Testis (tissue), 5 donors: ENCODE measurements at places on chromosomes 16 and 17.

GRCh38 chr17:5837055-5837491 lies 233.1 kb upstream of the WSCD1 start:
- no peaks in the 10 kb centered on the region for H3K4me1 ChIP-seq
- no peak overlapping the region for H3K4me3 ChIP-seq
- no peak overlapping the region for H3K27ac ChIP-seq
- DNase-seq: no peak

DNA sequence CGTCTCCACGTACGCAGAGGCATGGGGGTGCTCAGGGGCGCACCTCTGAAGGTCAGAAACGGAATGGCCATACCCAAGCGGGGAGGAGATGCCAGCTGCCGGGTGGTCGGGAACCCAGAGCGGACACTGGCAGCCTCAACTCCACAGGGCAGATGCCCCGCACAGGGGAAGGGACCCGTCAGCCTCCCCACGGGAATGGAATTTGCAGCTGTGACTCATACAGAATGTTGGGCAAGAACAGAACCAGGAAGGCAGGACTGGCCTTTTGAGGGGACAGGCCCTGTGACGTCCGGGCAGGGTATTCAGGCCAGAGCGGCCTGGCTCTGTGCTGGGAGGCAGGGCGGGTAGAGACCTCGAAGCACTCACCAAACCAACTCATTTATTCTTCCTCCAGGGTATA lies 7.5 kb downstream of the TK1 start:
- H3K4me3 ChIP-seq: no peak overlapping the region
- DNase-seq: no peak
- peak overlapping the region; percentile 76 for H3K27ac ChIP-seq
- H3K36me3 ChIP-seq: no peaks in the 10 kb centered on the region
- no peaks in the 10 kb centered on the region for H3K27me3 ChIP-seq
- H3K4me1 ChIP-seq: peaks cover 35% of the 10 kb centered on the region

DNA sequence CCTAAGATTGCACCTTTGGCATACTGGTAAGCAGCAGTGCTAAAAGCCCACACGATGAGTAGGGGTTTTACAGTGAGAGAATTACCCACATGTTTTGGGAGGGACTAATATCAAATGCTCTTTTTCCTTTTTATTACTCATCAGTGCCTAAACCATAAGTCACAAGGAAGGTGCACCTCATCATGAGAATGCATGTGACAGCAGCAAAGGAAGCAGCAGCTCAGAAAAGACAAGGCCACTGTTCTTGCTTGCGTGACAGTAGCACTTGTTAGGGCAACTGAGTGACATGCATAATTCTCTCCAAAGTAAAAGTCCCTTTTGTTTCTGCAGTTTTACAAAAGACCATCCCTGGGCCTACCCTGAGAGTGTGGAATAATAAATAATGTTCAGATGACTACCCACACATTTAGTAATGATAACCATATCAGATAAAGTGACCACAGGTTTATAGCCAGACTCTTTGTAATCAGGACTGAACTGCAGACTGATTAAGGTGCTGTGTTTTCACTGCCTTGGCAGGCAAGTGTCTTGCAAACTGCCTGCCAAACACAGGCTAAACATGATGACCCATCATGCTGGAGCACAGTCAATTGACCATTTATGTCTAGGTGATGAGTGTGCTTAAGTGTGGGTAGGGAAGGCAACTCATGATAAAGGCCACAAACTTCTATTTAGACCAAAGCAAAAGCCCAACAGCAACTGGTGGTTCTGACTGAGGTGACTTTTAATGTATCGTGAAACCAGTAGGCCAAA lies 1751.4 kb downstream of the TP53TG3F start:
- H3K4me1 ChIP-seq: no peaks in the 10 kb centered on the region
- H3K36me3 ChIP-seq: no peaks in the 10 kb centered on the region
- H3K27me3 ChIP-seq: no peaks in the 10 kb centered on the region
- no peak overlapping the region for H3K27ac ChIP-seq

- no peaks in the 10 kb centered on the region for H3K36me3 ChIP-seq
- peak; percentile 66 for DNase-seq
- peaks cover 38% of the 10 kb centered on the region for H3K4me1 ChIP-seq
- no peak overlapping the region for H3K4me3 ChIP-seq
- H3K27ac ChIP-seq: no peak overlapping the region
These were observed 75.8 kb upstream of the ZNF469 start for GRCh38 chr16:88306860-88307545.

GRCh38 chr17:15900871-15901270 lies 44.1 kb upstream of the ADORA2B start:
- H3K4me1 ChIP-seq: no peaks in the 10 kb centered on the region
- H3K27ac ChIP-seq: no peak overlapping the region
- DNase-seq: no peak
- no peaks in the 10 kb centered on the region for H3K36me3 ChIP-seq
- H3K27me3 ChIP-seq: no peaks in the 10 kb centered on the region
- H3K4me3 ChIP-seq: no peak overlapping the region
